NCI-H774 (cell line): ENCODE measurements at places on chromosomes 2 and 18.

- no peak for DNase-seq
Observed at GRCh38 chr2:149152469-149152953, 114.0 kb downstream of the LYPD6B start.

DNA sequence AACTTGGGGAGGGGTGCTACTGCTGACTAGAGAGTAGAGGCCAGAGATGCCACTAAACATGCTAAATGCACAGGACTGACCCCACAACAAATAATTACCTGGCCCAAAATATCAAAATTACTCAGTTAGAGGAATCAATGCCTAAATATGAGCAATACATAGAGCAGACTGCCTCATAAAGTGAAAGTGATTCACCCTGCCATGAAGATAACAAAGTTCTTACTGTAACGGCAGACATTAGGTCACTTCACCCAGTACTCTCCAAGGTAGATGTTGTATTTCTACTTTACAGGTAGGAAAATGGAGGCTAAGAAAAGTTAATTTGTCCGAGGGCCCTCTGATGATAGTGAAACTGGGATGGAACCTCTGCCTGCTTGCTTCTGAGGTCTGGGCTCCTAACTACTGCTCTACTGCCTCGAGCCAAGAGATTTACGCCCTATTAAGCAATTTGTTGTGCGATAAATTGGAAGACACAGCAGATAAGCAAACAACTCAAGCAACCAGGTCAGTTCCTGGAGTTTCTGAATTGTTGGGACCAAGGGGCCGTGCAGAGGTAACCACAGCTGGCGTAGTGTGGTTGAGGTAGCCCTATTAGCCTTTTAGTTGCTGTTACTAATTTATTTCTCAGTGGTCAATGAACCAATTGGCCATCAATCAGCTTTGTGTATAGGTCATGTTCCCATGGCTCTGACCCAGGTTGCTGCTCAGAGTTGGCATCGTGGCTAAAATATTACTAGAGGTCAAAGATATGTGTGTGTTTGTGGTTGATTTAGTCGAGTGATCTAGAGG is 4.8 kb downstream of the DHRS9 start:
- DNase-seq, result no peak

GRCh38 chr2:157055660-157056199 is 201.8 kb upstream of the GALNT5 start:
- peak; percentile 44 for DNase-seq

GRCh38 chr2:111037128-111037527 is 83.6 kb upstream of the BCL2L11 start:
- DNase-seq, result no peak

DNA sequence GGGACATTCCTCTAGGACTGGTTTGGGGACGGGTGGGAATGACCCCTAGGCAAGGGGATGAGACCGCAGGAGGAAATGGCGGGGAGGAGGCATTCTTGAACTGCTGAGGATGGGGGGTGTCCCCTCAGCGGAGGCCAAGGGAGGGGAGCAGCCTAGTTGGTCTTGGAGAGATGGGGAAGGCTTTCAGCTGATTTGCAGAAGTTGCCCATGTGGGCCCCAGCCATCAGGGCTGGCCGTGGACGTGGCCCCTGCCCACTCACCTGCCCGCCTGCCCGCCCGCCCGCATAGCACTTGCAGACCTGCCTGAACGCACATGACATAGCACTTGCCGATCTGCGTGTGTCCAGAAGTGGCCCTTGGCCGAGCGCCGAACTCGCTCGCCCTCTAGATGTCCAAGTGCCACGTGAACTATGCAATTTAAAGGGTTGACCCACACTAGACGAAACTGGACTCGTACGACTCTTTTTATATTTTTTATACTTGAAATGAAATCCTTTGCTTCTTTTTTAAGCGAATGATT is 4.9 kb downstream of the INHBB start:
- no peak for DNase-seq
